ENCODE measurements at places on chromosomes 12 and 14.

DNA sequence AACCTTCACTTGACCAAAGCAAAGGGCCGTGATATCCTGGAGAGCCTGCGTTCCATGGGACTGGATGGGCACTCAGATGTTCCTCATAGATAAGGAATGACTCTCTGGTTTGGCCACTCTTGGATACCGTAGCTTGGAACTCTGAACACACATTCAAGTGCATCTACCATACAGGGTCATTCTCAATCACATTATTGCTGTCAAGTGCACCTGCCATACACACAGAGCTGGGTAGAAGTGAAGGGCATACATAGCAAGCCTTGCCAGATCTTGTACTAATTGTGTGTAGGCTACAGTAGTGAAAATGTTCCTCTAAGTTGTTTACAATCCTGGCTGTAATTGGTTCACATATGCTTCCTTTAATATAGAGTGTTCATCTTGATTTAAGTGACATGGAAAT lies 58.3 kb downstream of the PELI2 start:
- no peak for DNase-seq

DNA sequence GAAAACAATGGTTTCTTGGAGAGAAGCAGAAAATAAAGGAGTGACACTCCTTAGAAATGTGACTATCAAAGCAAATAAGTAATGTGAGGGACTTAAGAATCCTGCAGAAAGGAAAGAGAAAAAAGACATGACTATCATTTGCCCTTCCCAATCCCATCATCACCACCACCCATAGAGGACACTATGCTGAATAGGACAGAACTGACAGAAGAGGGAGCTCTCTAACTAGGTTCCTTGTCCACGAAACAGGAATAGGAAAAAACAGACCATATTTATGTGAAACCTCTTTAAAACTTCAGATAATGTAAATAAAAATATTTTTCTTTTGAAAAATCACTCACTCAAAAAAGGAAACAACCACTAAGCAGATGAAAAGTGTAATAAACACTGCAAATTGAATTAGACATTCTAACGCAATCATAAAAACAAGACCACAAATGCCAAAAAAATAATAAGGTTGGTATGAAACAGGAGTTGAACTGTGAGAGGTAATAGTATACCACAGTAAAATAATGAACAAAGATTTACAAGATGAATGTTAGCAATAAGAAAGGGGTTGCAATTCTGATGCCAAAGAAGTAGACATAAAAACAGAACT lies 24.1 kb downstream of the KLRD1 start:
- no peak for DNase-seq

DNA sequence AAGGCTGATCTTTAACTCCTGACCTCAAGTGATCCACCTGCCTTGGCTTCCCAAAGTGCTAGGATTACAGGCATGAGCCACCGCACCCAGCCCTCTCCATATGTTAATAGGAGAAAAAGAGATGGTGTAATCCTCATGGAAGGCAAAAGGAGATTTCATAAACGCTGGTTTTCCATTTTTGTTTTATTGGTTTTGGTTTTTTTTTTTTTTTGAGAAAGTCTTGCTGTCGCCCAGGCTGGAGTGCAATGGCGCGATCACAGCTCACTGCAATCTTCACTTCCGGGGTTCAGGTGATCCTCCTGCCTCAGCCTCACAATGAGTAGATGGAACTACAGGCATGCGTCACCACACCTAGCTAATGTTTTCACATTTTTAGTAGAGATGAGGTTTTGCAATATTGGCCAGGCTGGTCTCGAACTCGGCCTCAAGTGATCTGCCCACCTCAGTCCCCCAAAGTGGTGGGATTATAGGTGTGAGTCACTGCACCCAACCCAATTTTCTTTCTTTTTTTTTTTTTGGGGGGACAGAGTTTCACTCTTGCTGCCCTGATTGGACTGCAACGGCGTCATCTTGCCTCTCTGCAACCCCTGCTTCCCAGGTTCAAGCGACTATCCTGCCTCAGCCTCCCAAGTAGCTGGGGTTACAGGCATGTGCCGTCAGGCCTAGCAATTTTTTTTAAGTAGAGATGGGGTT lies 8.1 kb downstream of the PTGES3 start:
- DNase-seq, result no peak

DNA sequence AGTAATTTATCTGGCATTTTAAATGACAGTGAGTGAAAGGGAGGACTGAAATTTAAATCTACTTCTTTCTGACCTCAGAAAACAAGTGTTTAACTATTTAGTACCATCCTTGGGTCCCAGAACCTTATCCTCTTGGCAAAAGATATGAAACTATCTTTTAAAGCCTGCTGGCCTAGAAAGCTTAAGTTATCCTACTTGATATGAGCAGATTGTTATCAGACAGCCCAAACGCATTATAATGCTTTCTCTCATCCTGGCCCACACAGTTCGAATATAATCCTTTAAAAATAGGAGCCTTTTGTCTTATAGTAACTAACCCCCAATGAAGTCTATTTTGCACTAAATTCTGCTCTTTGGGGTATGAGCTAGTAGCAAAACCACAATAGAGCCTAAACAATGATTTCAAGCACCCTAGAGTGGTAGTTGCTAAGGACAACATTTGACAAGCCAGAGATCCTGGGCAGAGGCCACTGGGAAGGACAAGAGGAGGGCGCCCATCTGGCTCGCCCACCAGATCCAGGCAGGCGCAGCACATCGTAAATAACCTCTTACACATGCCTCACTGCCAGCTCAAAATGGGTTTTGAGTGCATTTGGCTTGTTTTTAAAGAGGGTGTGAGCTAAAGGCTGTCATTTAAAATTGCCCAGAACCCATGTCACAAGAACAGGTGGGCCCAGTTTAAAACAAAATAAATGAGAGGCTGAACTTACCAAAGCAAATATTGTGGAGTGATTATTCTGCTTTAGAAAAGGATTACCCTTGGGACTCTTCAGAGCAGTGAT lies 37.7 kb upstream of the CRY1 start:
- no peak for DNase-seq

DNA sequence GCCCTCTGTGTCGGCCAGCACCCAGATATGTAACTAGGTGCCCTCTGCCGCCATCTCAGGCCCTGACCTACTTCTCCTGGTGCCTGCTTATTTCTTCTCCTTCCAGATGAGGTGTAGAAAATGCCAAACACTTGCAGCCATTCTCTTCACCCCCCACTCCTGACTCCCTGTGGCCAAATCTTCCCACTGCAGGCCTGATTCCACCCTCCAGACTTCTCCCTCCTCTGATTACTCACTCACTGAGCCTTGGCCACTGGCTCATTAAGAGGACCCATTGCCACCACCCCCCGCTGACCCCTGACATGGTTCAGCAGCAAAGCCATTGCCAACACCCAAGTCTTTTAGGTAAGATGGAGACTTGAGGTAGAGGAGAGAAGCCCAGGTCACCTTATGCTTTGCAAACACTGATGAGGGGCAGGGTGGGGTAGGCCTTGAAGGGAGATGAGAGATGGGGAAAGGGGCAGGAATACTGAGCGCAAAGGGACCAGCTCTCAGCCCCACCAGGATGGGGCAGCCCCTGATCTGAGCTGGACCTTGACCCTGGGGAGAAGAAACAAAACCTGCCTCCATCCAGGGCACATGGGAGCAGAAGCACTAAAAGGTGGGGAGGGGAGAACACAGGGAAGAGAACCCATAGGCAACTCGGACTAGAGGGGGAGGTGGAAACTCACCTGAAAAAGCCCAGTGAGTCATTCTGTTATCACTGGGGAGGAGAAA lies 25.1 kb upstream of the ANO2 start:
- no peak for DNase-seq

- no peak for DNase-seq
Observed at GRCh38 chr14:101187816-101188570, 284.5 kb upstream of the RTL1 start.

- DNase-seq, result no peak
Observed at GRCh38 chr12:11827091-11828061, 177.9 kb downstream of the ETV6 start.

GRCh38 chr12:24177889-24178288 lies 228.4 kb upstream of the SOX5 start:
- no peak for DNase-seq

GRCh38 chr12:131905630-131906091 lies 11.2 kb downstream of the ULK1 start:
- DNase-seq, result no peak

DNA sequence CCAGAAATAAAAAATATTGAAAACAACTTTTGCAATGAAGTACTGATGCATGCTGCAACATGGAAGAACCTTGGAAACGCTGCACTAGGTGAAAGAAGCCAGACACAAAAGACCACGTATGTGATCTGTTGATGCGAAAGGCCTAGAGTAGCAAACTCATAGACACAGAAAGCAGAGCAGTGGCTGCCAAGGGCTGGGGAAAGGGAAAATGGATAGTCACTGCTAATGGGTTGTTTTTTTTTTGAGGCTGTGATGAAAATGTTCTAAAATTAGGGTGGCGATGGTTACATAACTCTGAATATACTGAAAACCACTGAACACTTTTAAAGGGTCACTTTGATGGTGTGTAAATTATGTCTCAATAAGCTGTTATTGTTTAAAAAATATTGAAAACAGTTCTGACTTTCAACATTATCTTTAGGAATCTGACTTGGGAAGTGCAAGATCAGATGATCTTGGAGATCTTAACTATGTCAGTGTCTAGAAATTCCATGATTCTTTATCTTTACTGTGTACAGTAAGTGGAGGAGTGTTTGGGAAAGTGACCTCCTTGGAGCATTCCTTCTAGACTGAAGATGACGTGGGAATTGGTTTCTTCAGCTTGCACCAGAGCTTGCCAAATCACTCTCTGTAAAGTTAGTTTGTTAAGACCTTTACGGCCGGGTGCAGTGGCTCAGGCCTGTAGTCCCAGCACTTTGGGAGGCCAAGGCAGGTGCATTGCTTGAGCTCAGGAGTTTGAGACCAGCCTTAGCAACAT lies 12.4 kb downstream of the MLXIP start:
- no peak for DNase-seq

DNA sequence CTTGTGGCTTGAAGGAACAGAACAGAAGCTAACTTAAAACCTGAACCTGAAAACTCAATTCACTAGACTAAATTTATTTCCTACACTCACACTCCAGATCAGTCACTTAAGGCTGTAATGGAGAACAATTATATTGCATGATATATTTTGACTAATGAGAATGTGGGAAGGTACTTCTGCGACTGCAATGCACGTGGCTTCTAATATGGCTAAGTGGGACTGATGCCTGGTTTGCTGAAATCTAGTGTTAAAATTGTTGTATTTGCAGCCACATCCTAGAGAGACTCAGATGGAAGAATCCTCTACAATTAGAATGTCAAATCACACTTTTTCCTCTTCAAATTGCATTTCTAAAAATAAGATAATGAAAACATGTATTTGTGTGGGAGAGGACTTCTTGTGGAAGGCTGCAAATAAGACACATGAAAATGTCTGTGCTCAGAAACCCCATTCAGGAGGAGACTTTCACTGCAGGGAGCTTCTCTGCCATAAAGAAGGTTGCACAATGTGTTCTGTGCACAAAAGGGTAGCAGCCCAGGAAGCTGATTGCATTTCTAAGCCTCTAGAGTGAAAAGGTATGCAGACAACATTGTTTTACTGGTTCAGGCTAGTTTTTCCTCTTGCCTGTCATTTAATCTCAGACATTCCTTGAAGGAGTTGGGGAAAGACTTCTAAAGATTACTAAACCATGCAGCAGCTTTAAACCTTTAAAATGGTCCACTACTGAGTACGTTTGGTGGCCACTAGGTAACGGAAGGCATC lies 224.3 kb downstream of the NEDD1 start:
- DNase-seq, result no peak

- no peak for DNase-seq
Observed at GRCh38 chr14:24416254-24416931, 13.1 kb downstream of the CBLN3 start.

- DNase-seq, result no peak
Observed at GRCh38 chr14:67722293-67722692, 20.6 kb downstream of the RDH12 start.

DNA sequence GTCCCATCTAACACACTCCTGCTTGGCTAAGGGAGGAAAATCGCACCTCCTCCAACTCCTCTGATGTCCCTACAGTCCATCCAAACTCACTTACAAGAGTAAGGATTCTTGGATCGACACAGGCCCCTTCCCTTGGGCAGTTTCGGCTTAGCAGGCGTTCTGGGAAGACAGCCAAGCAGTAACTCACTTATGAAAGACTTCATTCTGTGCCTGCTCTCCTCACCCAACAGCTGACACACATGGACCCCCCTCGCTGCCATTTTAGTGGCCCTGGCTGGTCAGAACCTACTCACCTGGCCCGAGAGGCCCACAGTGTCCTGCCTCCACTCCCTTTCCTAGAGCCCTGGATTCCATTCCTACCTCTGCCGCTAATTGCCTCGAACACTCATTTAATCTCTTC lies 52.3 kb upstream of the BCL2L14 start:
- no peak for DNase-seq

DNA sequence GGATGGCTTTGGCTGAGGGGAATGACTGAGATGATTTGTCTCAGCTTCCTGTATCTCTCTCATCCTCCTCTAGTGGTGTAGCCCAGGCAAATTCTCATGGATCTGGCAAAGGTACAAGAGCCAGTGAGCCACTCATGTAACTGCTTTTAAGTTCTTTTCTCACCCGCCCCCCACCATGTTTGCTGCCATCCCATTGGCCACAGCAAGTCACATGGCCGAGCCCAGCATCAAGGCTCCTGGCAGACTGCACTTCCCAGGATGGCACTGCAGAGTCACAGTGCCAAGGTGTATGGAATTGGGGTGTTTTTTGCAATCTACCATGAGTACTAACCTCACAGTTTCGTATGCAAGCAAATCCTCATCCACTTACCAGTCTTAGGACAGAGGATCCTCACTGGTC lies 50.9 kb downstream of the CHST11 start:
- no peak for DNase-seq

- DNase-seq, result no peak
Observed at GRCh38 chr14:104690861-104691455, 1.5 kb downstream of the INF2 start.

DNA sequence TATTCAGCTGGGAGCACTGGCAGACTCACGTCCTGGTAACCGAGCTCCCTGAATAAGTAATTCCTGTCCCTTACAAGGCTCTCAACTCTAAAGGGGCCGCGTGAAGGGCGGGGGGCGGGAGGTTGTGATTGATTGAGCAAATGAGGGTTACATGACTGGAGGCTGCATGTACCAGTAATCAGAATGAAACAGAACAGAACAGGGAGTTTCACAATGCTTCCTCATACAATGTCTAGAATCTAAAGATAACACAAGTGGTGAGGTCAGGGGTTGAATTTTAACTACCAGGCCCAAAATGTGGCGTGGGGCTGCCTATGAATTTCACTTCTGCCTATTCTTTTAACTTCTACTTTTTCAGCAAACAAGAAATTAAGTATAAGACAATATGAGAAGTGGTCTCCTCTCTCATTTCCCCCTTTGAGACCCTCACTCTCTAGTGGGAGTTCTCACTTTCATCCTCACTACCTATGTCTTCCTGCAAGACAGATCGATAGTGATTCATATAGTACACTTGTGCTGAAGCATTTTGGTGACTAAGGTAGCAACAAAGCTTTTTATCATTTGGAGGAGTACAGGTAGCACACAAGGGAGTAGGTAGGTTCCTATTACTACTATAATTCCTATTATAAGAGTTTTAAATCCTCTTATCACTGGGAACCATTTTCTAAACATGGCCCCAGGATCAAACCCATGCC lies 239.8 kb downstream of the KTN1 start:
- no peak for DNase-seq

Measured in activated CD4-positive, alpha-beta T cell treated with anti-CD3 and anti-CD28 coated beads, Interleukin-2, amount 50 U/mL, for 1 hour (primary cell).